Pancreas (tissue), 10 donors: ENCODE measurements at places on chromosomes 5 and 9. TPM values are rescaled to one million over a fixed set of nuclear protein-coding genes. Genes with fewer than 3 reads are reported as not detected.

GRCh38 chr5:130386155-130386554 lies 481.9 kb downstream of the CHSY3 start:
- DNase-seq, result no peak

The ARID3C gene
- not detected for total RNA-seq

DNA sequence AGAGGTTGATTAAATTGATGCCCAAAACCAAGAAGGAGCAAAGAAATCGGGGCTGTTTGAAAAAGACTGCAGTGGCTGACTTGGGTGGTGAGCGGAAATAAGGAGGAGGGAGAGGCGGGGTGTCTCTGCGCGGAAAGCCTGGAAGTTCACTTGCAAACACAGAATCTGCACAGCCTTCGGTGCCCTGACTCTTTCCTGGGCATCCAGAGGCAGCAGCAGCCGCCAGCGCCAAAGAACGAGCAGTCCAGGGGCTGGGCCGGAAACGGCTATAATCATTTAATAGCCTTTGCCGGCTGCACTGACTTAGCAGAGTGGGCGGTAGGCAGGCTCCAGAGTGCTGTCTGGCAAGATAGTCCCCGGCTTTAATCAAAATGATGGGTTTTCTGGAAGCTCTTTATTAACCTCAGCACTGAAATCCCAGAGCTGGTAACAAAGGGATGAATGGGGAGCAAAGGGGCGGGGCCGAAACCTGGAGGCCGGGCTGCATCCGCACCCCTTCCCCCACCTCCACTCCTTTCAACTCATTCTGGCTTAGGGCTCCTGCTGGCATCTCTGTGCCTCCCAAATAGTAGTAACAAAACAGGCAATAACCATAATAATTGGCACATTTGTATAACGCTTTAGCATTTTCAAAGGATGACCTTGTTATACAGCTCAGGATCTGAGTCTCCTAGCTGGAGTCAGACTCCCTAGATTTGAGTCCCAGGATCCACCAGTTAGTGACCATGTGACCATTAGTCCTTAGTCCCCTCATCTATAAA lies 35.7 kb downstream of the PCDHAC2 start:
- no peak for DNase-seq

- peak; percentile 48 for DNase-seq
Measured at GRCh38 chr9:137462986-137463930, 4.1 kb upstream of the NSMF start.

The FCHSD1 gene
- 9.5 TPM for total RNA-seq

GRCh38 chr5:139903450-139903794 lies 107.8 kb downstream of the PSD2 start:
- peak; percentile 37 for DNase-seq

GRCh38 chr5:143094087-143094521 lies 309.4 kb downstream of the NR3C1 start:
- no peak for DNase-seq

- no peak for DNase-seq
Measured at GRCh38 chr5:108174286-108174685, 207.6 kb downstream of the FBXL17 start.

The AK8 gene
- 0.72 TPM for total RNA-seq

The C9orf50 gene
- not detected for total RNA-seq

- DNase-seq, result no peak
Measured at GRCh38 chr9:113416149-113416721, 5.7 kb downstream of the C9orf43 start.

- no peak for DNase-seq
Measured at GRCh38 chr5:61906820-61907219, 399.2 kb upstream of the KIF2A start.

GRCh38 chr5:62299600-62299999 lies 6.4 kb upstream of the KIF2A start:
- no peak for DNase-seq

The DRD1 gene
- total RNA-seq, result 0.06 TPM

- DNase-seq, result no peak
Measured at GRCh38 chr5:72035831-72036230, 71.4 kb upstream of the MAP1B start.

- DNase-seq, result no peak
Measured at GRCh38 chr5:150106674-150107426, 20.5 kb upstream of the CSF1R start.

The SOX30 gene
- not detected for total RNA-seq

DNA sequence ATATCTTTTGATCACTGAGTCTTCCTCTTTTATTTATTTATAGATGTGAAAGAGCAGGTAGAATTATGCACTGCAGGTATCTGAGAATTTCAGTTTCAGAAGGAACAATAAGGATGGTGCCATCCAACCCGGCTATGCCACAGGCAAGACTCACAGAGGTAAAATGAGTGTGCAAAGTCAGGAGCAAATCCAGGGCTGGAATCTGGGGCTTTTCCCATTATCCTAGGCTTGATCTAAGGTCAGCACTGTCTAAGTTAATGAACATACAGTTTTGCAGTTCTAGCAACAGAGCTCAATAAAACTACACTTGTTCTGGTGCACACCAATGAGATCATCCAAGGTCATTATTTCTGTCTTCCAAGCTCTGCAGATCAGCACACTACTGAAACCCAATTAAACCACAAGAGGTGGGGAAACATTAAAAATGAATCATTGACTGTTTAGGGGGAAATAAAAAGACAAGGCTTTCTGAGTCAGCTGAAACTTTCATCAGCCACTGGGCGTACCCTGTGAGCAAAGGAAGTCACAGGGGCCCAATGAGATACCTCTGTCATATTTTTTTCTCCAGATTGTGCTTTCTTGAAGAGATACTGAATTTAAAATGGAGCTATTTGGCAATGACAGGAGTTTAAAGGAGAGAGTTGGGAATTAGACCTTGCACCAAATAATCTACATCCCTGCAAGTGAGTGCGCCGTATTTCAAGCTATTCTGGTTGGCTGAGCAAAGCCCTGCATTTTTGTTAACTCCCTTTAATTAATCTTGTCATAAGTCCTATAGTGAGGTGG lies 662.2 kb upstream of the ZNF608 start:
- no peak for DNase-seq

DNA sequence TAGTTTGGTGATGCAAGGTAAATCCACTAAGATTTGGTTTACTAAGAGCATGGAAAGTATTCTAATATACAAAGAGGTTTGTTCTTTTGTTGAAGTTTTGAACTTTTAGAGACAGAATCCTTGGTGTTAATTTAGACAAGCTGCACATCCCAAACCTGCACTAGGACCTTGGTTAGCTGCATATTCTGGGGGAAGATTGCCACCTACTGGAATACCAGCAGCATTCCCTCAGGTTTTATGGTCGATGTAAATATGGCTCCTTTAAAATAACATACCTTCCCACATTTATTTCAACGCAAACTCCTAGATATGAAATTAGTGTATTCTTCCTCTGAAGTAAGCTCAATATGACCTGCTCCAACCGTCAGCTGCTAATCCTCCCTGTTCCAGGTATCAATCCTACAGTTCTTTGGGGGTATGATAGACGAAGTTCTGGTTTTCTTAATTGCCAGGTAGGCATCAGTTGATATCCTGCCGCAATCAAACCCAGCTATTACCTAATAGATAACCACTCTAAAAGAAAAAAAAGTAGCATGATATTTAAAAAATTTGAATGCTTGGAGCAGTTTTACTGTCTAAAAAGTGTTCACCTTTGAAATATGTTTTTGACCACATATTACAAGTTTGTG lies 624.1 kb downstream of the ISL1 start:
- peak; percentile 16 for DNase-seq

- no peak for DNase-seq
Measured at GRCh38 chr9:17865881-17866280, 287.0 kb downstream of the SH3GL2 start.

GRCh38 chr5:68449380-68449779 lies 233.8 kb downstream of the PIK3R1 start:
- DNase-seq, result no peak

GRCh38 chr9:36787709-36788108 lies 215.0 kb downstream of the MELK start:
- no peak for DNase-seq

GRCh38 chr9:8924562-8924961 lies 1125.0 kb upstream of the DMAC1 start:
- DNase-seq, result no peak

GRCh38 chr9:82961504-82962125 lies 101.3 kb downstream of the RASEF start:
- DNase-seq, result peak; percentile 83

DNA sequence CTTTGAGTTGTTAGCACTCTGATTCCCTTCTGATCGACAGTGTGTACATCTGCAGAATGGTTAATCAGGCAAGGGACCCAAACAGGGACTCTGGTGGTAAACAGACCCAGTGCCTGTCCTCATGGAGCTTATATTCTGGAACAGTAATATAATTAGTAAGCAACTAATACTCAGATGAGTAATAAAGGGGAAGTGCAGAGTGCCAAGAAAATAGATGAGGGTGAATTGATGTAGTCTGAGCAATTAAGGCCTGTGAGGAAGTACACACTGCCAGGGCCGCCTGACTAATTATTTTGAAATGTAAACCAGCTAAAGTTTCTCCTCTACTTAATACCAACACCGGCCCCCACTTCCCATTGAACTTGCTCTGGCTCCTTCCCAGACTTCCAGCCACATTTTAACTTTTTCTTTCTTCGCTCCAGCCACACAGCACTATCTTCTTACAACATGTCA lies 4.2 kb downstream of the DHX29 start:
- DNase-seq, result no peak

DNA sequence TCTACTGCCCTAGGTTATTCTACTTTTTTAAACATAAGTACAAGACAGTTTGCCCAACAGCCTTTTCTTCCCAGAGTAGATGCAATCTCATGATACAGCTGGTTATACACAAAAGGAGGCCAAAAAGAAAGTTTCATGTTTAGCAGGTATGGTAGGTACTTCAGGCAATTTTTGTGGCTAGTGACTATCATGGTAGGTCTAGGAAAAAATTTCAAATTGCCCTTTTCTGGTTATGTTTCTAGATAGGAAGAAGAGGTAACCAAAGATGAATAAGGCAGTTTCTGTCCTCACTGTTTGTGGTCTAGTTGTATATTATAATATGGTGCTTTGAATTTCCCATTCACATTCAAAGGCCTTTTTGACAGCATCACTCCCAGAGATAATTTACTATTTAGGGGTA lies 19.7 kb downstream of the MEGF9 start:
- no peak for DNase-seq

The ADGRD2 gene
- total RNA-seq, result not detected
